Stimulated activated CD4-positive, alpha-beta T cell treated with anti-CD3 and anti-CD28 coated beads, Interleukin-2, amount 100 ng/mL, for 48 hours (primary cell): ENCODE measurements at places on chromosomes 3 and 15.

DNA sequence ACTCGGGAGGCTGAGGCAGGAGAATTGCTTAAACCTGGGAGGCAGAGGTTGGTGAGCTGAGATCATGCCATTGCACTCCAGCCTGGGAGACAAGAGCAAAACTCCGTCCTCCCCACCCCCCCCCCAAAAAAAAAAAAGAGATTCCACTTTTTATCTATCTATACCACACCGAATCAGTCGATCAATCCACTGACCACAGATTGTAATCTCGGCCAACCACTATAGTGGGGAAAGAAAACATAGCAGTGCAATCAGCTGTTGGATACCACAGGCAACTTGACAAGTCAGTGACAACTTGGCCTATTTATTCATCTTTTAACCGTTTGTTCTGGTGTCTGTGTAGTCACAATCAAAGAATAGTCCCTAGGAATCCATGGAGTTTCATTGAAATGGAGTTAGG is 299.2 kb downstream of the FHIT start:
- no peak for DNase-seq

- no peak for DNase-seq
Measured at GRCh38 chr15:43876872-43877271, 50.1 kb downstream of the WDR76 start.

DNA sequence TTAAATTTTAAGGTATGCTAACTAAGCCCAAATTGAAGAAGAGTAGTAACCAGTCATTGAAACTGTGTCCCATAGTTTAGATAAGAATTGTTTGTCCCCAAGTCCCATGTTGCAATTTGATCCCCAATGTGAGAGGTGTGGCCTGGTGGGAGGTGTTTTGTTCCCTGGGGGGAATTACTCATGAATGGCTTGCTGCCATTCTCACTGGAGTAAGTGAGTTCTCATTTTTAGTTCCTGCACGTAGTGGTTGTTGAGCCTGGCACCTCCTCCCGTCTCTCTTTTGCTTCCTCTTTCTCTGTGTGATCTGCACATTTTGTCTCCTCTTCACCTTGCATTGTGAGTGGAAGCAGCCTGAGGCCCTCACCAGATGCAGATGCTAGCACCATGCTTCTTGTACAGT is 1271.0 kb downstream of the NSUN3 start:
- no peak for DNase-seq

- DNase-seq = no peak
Measured at GRCh38 chr15:49131403-49131802, 24.0 kb downstream of the COPS2 start.

GRCh38 chr15:31442699-31443111 is 116.1 kb downstream of the KLF13 start:
- no peak for DNase-seq

DNA sequence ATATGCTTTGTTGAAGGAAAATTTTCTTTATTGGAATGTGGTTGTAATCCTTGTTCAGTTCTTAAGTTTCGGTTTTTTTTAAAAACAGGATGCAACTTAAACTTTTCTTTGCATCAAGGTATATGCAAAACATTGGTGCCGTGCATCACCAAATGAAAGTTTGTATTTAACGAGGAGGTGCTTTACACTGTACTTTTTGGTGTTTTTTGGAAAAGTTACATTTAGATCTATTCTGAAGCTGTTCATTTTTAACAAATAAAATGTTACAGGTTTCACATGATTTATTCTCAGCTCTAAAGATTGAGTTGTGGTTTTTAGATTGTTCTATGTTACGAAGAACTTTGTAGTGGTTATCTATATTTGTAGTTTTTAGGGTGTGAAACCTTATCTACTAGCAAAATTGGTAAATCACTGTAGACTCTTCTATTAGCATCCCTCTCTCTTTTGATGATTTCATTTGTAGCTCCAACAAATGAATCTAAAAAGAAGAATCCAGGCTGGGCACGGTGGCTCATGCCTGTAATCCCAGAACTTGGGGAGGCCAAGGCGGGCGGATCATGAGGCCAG is 7.0 kb upstream of the LRCH3 start:
- no peak for DNase-seq

- no peak for DNase-seq
Measured at GRCh38 chr3:32495085-32495484, 7.6 kb downstream of the CMTM6 start.

DNA sequence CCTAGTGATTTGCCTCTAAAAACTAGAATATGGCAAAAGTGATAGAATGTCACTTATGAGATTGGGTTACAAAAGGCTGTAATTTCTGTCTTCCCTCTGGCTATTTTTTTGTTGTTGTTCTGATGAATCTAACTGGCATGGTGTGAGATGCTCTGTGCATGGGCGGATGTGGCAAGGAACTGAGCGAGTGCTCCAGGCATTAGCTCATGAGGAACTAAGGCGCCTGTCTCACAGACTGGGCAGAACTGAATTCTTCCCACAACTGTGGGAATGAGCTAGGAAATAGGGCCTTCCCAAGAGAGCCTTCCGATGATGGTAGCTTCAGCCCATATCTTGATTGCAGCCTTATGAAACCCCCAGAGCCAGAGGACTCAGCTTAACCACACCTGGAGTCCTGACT is 222.5 kb downstream of the NR2F2 start:
- DNase-seq = no peak

GRCh38 chr15:77487469-77487842 is 66.8 kb downstream of the HMG20A start:
- no peak for DNase-seq

GRCh38 chr3:128328546-128329458 is 137.9 kb downstream of the DNAJB8 start:
- no peak for DNase-seq

DNA sequence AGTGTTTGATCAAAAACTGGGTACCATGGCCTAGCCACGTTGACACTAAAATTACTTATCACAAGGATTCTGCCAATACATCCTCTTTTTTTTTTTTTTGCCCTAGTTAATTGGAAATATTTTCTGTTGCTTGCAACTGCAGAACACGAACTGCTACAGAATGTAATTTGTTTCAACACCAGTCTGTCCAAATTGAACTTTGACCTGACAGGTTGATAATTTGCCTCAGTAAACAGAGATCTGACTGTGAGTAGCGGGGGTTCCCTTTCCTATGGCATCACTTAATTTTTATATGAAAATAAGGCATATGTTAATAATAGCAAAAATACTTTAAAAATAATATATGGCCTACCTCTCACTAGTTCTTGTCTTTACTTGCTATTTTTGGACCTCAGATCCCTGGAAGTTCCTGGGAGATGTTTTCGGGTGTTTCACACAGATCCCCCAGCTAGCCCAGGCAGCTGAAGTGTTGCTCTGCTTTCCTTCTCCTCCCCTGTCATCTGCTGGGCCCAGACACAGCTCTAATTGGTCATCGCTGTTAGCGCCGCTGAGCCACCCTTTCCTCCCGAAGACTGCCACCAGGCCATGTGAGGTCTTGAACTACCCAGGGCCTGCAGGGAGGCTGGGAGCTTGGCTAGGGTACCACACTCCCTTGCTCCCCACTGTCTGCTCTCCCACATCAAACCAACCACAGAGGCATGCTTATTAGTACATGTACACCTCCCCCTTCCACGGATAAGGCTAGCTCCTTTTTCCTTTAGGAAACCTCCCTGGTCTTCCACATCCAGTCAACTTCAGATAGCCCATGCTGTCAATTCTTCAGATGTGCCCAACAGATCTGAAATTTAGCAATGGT is 89.8 kb upstream of the RNF7 start:
- no peak for DNase-seq

GRCh38 chr15:42805266-42805665 is 68.3 kb upstream of the CDAN1 start:
- DNase-seq = no peak

- DNase-seq = no peak
Measured at GRCh38 chr15:37931868-37932267, 2.6 kb upstream of the TMCO5A start.

DNA sequence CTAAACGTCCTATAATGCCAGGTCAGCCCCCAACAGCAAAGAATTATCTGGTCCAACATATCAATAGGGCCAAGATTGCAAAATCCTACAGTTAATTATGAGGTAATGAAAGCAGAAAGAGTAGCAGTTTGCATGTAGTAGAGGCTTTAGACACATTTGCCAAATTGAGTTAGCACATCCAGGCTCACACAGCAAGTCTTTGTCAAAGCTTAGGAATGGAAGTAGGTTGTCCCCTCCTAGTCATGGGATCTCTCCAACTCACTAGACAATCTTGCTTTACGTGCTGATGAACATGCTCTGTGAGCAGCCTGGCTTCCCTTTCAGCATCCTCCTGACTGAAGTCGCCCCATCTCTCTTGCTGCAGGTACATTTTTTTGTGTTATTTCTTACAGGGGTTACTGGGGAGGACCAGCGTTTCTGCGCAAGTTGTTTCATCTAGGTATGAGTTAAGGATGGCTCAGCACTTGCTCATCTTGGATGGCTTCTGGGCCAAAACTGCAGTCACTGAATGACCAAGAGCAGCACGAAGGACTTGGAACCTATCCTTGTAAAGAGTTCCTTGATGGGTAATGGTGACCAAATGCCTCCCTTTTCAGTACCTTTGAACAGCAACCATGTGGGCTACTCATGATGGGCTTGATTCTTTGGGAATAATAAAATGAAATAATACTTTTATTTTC is 55.9 kb downstream of the SQOR start:
- DNase-seq = no peak

- no peak for DNase-seq
Measured at GRCh38 chr3:98966434-98966833, 64.9 kb upstream of the DCBLD2 start.

DNA sequence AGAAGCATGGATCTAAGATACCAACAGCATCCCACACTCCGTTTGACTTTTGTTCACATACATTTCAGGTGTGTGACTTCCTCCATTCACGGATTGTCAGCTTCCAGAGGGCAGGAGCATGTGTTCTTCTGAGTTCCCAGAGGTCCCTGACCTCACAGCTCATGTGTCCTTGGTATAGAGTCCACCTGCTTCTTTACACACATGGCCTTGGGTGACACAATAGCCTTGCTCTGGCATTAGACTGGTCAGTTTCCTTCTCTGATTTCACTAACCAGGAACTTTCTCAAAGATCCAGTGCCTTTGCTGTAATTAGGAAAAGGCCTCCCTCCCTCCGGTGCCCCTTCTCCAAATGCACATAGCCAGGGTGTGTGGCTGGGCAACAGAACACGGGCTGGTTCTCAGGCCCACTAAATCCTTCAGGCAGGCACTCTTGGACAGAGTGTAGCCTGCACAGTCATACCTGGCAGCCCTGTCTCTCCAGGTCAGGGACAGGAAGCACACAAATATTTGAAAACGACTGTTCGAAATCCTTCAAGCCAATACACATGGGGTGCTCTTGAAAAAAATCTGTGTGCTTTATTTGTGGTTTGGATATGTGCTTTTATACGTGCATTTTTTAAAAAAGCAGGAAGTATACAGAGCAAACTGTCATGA is 81.1 kb downstream of the TRIM42 start:
- no peak for DNase-seq
